Airway epithelial cell (primary cell): ENCODE measurements at places on chromosomes 2 and 18. TPM values are rescaled to one million over a fixed set of nuclear protein-coding genes. Genes with fewer than 3 reads are reported as not detected.

FAM124B gene
- not detected in 2 replicates for total RNA-seq

NEUROD1 gene
- not detected in 2 replicates for total RNA-seq

HOXD12 gene
- not detected in 2 replicates for total RNA-seq

MSH2 gene
- 16.9 and 20.7 TPM in 2 replicates for total RNA-seq

PPP4R3B gene
- 26.0 and 33.3 TPM in 2 replicates for total RNA-seq

DUSP19 gene
- 0.98 and 1.1 TPM in 2 replicates for total RNA-seq

FIGN gene
- total RNA-seq: 1.2 and 1.3 TPM in 2 replicates

IKZF2 gene
- total RNA-seq: 14.9 and 20.2 TPM in 2 replicates

NLRC4 gene
- not detected in 2 replicates for total RNA-seq

TDRD15 gene
- not detected in 2 replicates for total RNA-seq

KRTCAP3 gene
- 44.1 and 86.7 TPM in 2 replicates for total RNA-seq

GAREM1 gene
- total RNA-seq: 6.8 and 9.0 TPM in 2 replicates

ALPG gene
- not detected in 2 replicates for total RNA-seq

ACTR1B gene
- total RNA-seq: 25.7 and 35.3 TPM in 2 replicates

CDH19 gene
- total RNA-seq: 0.14 TPM in 1 of 2 replicates, not detected in the other

IL1F10 gene
- total RNA-seq: 0.78 TPM in 1 of 2 replicates, not detected in the other

NCKAP5 gene
- 1.1 and 1.8 TPM in 2 replicates for total RNA-seq

MYO5B gene
- total RNA-seq: 26.8 and 39.6 TPM in 2 replicates

NGEF gene
- 3.6 and 7.6 TPM in 2 replicates for total RNA-seq

HOXD3 gene
- not detected in 2 replicates for total RNA-seq

FLACC1 gene
- not detected in 2 replicates for total RNA-seq

COL4A3 gene
- total RNA-seq: not detected in 2 replicates

SEPTIN10 gene
- 35.5 and 53.3 TPM in 2 replicates for total RNA-seq

PHLPP1 gene
- total RNA-seq: 5.9 and 6.8 TPM in 2 replicates

MOGAT1 gene
- not detected in 2 replicates for total RNA-seq

POTEI gene
- not detected in 2 replicates for total RNA-seq

SH3BP4 gene
- 20.7 and 35.1 TPM in 2 replicates for total RNA-seq

GPAT2 gene
- total RNA-seq: 0.63 and 1.6 TPM in 2 replicates

UGT1A4 gene
- total RNA-seq: 0.33 TPM in 1 of 2 replicates, not detected in the other

ASB1 gene
- 15.5 and 18.0 TPM in 2 replicates for total RNA-seq

NMUR1 gene
- total RNA-seq: 0.05 TPM in 1 of 2 replicates, not detected in the other

SLC25A12 gene
- total RNA-seq: 9.8 and 12.1 TPM in 2 replicates

DNAJC5G gene
- not detected in 2 replicates for total RNA-seq

MAPK4 gene
- total RNA-seq: not detected in 2 replicates

DLX2 gene
- total RNA-seq: 0.56 and 0.92 TPM in 2 replicates

CHST10 gene
- total RNA-seq: 3.7 and 4.6 TPM in 2 replicates

IL36A gene
- not detected in 2 replicates for total RNA-seq

PSD4 gene
- 43.0 and 48.2 TPM in 2 replicates for total RNA-seq

MERTK gene
- 2.3 and 2.8 TPM in 2 replicates for total RNA-seq

HSBP1L1 gene
- total RNA-seq: 30.8 and 56.3 TPM in 2 replicates

LIMS4 gene
- total RNA-seq: not detected in 2 replicates

ZSCAN30 gene
- 6.5 and 10.4 TPM in 2 replicates for total RNA-seq

MC5R gene
- total RNA-seq: not detected in 2 replicates

RASGRP3 gene
- total RNA-seq: 0.19 and 0.56 TPM in 2 replicates

CCDC85A gene
- total RNA-seq: not detected in 2 replicates

FAM210A gene
- 13.3 TPM in 2 replicates for total RNA-seq

SLC9A4 gene
- total RNA-seq: not detected in 2 replicates

GPATCH11 gene
- 2.4 and 4.2 TPM in 2 replicates for total RNA-seq

ZCCHC2 gene
- 7.8 and 8.0 TPM in 2 replicates for total RNA-seq

TLX2 gene
- not detected in 2 replicates for total RNA-seq

FEV gene
- not detected in 2 replicates for total RNA-seq

PAX8 gene
- total RNA-seq: 0.14 and 0.60 TPM in 2 replicates

VWA3B gene
- total RNA-seq: not detected in 2 replicates

SP140 gene
- total RNA-seq: not detected in 2 replicates

IL36RN gene
- total RNA-seq: 9.6 and 11.6 TPM in 2 replicates

ZFP36L2 gene
- 30.5 and 39.4 TPM in 2 replicates for total RNA-seq
